GM23338 (cell line): ENCODE measurements at places on chromosomes 5 and 9. TPM values are rescaled to one million over a fixed set of nuclear protein-coding genes. Genes with fewer than 3 reads are reported as not detected.
A peak's percentile ranks its signal among the peaks of the same experiment; 100 is the strongest.

The NR5A1 gene
- total RNA-seq = 0.21 and 5.7 TPM in 2 replicates

The N4BP3 gene
- total RNA-seq = 52.7 and 58.2 TPM in 2 replicates

The TAF1L gene
- total RNA-seq = 0.04 and 0.07 TPM in 2 replicates

The DMRTA1 gene
- total RNA-seq = 6.9 and 8.8 TPM in 2 replicates

DNA sequence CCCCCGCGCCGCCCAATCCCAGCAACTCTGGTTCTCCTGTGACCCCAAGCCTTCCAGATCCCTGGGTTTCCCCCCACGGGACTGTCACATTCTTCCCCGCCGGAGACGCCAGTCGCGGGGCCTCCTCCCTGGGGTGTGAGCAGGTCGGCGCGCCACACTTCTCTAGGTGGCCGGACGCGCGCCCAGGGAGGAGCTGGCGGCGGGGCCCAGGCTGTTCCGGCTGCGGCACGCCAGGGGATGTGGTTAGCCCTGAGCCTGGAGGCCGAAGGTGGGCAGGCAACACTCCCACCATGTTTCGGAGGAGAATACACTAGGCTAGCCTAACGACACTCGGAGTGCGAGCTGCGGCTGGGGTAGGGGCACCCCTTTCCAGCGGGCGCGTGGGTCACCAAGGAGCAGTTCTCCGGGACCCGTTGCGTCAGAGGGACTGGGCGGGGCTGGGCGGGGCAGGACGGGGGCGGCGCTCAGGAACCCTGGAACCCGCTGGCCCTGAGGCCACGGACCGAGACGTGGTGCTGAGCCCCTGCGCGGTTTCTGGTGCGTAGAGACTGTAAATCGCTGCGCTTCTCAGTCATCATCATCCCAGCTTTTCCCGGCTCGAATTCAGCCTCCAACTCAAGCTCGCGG, at the start of gene SLC27A6:
TSS of gene SLC27A6 (plus strand) at position 478 of the 627 bp plus-strand sequence. CDS start 650 bp downstream, outside the sequence.
- peak; percentile 78 for DNase-seq
- no peak within 1 kb of the TSS for H3K27ac ChIP-seq
- H3K4me3 ChIP-seq = peak within 1 kb of the TSS; percentile 86

DNA sequence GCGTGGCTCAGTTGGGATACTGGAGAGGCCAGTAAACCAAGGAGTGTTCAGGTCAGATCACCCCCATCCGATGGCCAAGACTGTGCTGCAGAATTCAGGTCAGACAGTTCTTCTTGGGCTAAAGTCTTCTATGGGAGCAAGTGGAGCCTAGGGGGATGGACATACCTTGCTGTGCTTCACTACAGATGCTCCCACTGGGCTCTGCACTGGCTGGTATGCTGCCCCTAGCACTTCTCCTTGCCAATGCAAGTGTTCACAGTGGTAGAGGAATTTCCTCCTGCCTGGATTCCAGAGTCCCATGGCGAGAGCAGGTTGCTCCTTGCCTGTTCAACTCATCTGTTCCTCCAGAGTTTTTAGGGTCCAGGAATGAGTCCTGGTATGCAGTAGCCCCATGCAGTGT, 134.2 kb upstream of the EDIL3 start:
- H3K27me3 ChIP-seq = no peaks in the 10 kb centered on the region
- no peak overlapping the region for H3K4me3 ChIP-seq
- H3K4me1 ChIP-seq = no peaks in the 10 kb centered on the region
- DNase-seq = no peak
- H3K27ac ChIP-seq = no peak overlapping the region

- H3K27me3 ChIP-seq = no peaks in the 10 kb centered on the region
- DNase-seq = no peak
- H3K36me3 ChIP-seq = no peaks in the 10 kb centered on the region
- H3K4me1 ChIP-seq = no peaks in the 10 kb centered on the region
Measured at GRCh38 chr9:20319641-20320337, 302.5 kb downstream of the MLLT3 start.

- DNase-seq = no peak
- H3K27me3 ChIP-seq = no peaks in the 10 kb centered on the region
- H3K36me3 ChIP-seq = no peaks in the 10 kb centered on the region
- H3K4me3 ChIP-seq = no peak overlapping the region
- H3K27ac ChIP-seq = no peak overlapping the region
Measured at GRCh38 chr9:32906213-32906612, 95.2 kb downstream of the APTX start.

DNA sequence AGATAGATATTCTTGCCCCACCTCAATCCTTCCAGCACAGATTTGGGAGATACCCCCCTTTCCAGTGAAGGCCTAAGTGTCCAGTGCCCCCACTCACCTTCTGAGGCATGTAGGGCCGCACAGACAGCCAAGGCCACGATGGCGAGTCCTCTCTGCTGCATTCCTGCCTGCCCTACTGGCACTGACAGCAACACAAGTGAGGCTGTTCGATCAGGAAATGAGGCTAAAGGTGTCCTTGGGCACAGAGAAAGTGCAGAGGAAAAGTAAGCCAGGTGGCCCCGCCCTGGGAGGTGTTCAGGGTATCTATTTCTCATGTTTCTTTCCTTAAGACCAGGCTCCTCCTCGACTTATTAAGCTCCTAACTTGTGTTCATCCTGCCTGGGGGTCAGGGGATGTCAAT, at the start of gene CCL28:
TSS of gene CCL28 (minus strand) at position 236 of the 400 bp plus-strand sequence. CDS start at position 161, 75 bp downstream.
- H3K27me3 ChIP-seq = no peaks in the 10 kb centered on the region
- H3K36me3 ChIP-seq = no peaks in the 10 kb centered on the region
- DNase-seq = no peak

DNA sequence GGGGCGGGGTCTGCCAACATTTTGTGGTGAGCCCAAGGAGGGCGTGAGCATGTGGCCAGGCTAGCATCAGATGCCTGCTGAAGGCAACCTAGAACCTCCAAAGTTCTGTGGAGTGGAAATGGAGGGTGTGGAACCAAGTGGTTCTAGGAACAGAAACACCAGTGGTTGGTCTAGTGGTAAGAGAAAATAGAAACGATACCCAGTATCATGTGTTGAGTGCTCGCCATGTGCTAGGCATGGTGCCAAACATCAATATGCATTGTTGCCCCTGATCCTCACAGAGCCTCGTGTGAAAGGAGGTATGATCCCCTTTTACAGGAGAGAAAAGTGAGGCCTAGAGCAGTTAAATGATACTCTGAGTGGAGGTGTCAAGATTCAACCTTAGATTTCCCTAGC, 31.5 kb upstream of the MVB12B start:
- no peaks in the 10 kb centered on the region for H3K27me3 ChIP-seq
- H3K4me3 ChIP-seq = no peak overlapping the region
- no peak overlapping the region for H3K27ac ChIP-seq
- no peak for DNase-seq
- no peaks in the 10 kb centered on the region for H3K36me3 ChIP-seq
- no peaks in the 10 kb centered on the region for H3K4me1 ChIP-seq

DNA sequence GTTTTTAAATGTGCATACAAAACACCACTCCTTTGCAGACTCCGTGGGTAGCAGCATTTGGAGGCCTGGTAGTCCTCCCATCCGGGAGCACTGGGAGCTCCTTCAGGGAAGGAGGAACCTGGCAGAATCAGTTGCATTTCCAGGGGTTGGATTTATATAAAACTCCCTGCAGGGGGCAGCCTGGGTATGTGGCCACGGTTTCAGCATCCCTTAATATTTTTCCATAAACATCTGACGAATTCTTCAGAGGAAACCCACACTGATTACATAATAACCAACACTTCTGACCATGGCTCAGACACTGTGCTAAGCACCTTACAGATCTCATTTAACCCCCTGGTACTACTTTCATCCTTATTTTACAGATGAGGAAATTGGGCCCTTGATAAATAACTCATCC, 6.1 kb upstream of the AFAP1L1 start:
- no peak overlapping the region for H3K27ac ChIP-seq
- DNase-seq = peak; percentile 32
- no peak overlapping the region for H3K4me3 ChIP-seq
- no peaks in the 10 kb centered on the region for H3K4me1 ChIP-seq
- H3K36me3 ChIP-seq = no peaks in the 10 kb centered on the region

DNA sequence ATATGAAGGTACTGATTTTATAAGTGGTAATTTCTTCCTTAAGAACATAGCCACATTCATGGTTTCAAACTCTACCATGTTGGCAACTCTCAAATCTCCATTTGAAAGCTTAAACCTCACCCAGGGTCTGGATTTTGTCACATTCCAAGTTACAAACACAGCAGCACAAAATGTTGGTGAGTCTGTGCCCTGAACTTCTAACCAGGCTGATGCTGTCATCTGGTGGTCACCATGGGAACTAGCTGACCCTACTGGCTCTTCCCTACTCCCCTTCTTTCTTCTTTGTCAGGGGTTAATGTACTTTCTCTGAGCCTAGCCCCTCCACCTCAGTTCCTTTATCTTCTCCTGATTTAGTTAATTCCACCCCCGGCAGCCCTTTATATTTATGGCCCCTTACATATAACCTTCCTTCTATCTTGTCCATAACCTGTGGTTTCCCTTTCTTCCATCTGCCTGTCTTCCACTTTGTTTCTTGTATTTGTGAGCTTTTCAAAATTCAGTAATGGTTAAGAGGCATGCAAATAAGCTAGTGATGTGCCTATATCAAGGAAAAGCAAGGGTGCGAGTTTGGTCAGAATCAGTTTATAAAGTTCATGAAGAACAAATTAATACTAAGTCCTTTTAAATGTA, 35.9 kb downstream of the TGFBR1 start:
- no peaks in the 10 kb centered on the region for H3K27me3 ChIP-seq
- no peak overlapping the region for H3K4me3 ChIP-seq

- H3K4me3 ChIP-seq = peak overlapping the region; percentile 38
- H3K27ac ChIP-seq = no peak overlapping the region
- peaks cover 38% of the 10 kb centered on the region for H3K27me3 ChIP-seq
- DNase-seq = peak; percentile 67
- no peaks in the 10 kb centered on the region for H3K36me3 ChIP-seq
Measured at GRCh38 chr5:171336521-171337209, 27.6 kb downstream of the TLX3 start.

GRCh38 chr9:34612788-34613390, 992 bp upstream of the RPP25L start:
- no peak overlapping the region for H3K27ac ChIP-seq
- DNase-seq = peak; percentile 96
- peaks cover 5% of the 10 kb centered on the region for H3K27me3 ChIP-seq
- peaks cover 7% of the 10 kb centered on the region; the same call in 1 of the 2 replicates for H3K4me1 ChIP-seq
- no peaks in the 10 kb centered on the region for H3K36me3 ChIP-seq

DNA sequence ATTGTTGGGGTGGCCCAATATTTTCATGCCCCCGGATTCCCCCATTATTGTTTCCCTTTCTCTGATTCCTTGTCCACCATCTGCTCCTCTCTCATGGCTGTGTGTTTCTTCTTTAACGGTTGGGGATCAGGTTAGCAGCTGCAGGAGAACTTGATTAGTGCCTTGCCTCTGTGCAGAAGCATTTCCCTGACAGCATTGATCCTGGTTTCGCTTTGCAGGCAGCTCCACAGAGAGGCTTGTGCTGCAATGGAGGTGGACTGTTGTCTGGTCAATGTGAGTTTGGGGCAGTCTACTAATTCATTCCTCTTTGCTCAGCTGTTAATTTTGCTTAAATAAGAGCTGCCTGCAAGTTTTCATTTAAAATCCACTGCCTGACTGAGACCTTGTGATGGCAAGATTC, 32.5 kb upstream of the SSBP2 start:
- no peak overlapping the region for H3K4me3 ChIP-seq
- H3K36me3 ChIP-seq = no peaks in the 10 kb centered on the region
- no peak overlapping the region for H3K27ac ChIP-seq
- H3K4me1 ChIP-seq = peaks cover 28% of the 10 kb centered on the region
- H3K27me3 ChIP-seq = no peaks in the 10 kb centered on the region

DNA sequence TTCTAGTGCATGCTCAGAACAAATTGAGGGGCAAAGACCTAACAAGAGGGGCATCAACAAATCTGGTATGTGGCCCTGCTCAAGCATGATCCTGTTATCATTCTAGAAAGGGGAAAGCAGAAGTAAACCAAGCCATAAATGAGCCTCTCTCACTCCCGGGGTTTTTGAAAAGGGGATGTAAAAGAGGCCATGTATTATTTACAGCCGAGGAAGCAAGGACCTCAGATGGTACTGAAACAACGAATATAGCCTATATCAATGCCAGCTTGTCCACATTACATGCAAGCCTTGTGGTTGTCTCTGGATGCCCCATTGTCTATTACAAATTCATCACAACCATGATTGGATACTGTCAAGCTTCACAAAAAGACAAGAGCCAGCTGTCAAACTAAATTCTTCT, 211.3 kb downstream of the DCP2 start:
- no peaks in the 10 kb centered on the region for H3K27me3 ChIP-seq
- H3K36me3 ChIP-seq = no peaks in the 10 kb centered on the region
- no peak overlapping the region for H3K4me3 ChIP-seq

DNA sequence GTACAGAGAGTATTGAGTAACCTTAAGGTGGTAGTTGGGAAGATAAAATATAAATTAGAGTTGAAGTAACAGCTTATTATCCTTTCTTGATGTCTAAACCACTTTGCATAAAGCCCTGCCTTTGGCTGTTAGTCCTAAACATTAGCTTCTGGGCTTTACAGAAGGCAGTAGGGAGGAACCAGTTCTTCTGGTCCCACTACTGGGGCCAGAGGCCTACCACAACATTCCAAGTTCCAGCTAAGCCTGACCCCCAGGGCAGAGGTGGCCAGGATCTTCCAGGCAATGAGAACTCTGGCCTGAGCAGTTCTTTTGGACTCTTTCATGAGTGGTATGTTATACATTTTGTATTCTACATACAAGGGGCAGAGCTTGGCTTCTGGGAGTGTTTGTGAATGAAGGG, 26.1 kb downstream of the DNAI1 start:
- no peaks in the 10 kb centered on the region for H3K36me3 ChIP-seq
- no peak overlapping the region for H3K27ac ChIP-seq
- no peak for DNase-seq
- H3K4me1 ChIP-seq = no peaks in the 10 kb centered on the region
- no peaks in the 10 kb centered on the region for H3K27me3 ChIP-seq

DNA sequence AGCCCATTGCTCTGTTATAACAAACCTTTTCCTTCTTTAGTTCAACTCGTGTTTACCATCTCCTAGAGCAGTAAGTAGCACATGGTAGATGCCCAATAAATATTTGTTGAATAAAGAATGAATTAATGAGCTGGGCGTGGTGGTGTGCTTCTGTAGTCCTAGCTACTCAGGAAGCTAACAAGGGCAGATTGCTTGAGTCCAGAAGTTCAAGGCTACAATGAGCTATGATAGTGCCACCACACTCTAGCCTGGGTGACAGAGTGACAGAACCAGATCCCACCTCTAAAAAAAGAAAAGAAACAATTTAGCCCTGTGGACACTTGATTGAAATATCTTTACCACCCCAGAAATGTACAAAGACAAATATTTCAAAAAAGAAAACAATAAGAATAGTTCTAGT, 14.6 kb upstream of the PAM start:
- H3K36me3 ChIP-seq = no peaks in the 10 kb centered on the region
- H3K4me1 ChIP-seq = peaks cover 4% of the 10 kb centered on the region; the same call in 1 of the 2 replicates
- H3K27ac ChIP-seq = no peak overlapping the region
- no peak overlapping the region for H3K4me3 ChIP-seq

DNA sequence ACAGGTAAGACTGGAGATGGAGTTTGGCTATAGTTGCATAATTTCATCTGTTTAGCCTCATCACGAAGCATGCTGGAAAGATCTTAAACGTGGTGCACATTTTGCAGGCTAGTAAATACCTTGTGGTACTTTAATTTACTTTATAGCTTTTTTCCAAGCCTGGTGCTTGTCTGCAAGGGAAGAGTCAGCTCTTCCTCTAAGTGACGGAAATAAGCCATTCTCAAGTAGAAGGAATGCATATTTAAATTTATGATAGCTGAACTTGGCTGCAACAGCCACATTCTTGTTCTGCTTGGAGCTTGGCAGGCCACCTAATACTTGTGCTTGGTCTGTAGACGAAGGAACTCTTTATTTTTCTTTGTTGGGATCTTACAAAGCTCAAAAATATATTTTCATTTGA, 188.0 kb upstream of the PIK3R1 start:
- no peak for DNase-seq
- H3K27me3 ChIP-seq = no peaks in the 10 kb centered on the region
- H3K36me3 ChIP-seq = no peaks in the 10 kb centered on the region
- no peak overlapping the region for H3K4me3 ChIP-seq
- H3K27ac ChIP-seq = no peak overlapping the region
- H3K4me1 ChIP-seq = peaks cover 24% of the 10 kb centered on the region
